ENCODE measurements at places on chromosomes 2 and 18.

DNA sequence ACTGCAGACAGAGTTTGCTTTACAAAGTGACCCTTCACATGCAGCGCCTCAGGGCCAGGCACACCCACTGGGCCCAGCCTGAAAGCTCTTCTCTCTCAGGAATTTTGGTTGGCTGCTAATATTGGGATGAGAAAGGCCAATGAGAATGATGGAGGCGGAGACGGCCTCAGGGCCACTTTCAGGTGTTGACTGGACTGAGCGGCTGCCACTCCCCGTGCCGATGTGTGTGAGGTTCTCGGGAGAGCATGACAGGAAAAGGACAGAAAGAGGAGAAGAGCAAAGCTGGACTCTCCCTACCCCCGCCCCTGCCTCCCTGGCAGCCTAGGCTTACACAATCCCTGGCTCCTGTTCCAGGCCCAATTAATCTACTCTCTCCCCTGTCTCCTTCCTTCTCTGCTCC lies 155.7 kb downstream of the CELF4 start:
- DNase-seq, result no peak

DNA sequence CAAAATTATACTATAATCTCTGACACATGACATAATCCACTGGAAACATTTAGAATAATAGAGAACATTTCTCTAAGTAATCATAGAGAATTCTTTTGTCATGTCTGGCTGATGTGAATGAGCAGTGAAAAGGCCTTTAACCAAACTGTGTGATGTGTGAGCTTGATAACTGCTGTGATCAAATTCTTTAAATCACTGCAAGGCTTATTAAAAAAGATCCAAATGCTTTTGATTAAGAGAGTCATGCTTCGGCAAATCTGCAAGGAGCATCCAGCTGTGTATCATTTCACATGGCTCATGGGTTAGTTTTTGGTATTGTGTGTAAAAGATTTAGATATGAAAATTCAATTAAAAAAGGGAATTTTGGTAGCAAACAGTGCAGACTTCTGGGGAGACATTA lies 58.6 kb upstream of the TFPI start:
- no peak for DNase-seq

DNA sequence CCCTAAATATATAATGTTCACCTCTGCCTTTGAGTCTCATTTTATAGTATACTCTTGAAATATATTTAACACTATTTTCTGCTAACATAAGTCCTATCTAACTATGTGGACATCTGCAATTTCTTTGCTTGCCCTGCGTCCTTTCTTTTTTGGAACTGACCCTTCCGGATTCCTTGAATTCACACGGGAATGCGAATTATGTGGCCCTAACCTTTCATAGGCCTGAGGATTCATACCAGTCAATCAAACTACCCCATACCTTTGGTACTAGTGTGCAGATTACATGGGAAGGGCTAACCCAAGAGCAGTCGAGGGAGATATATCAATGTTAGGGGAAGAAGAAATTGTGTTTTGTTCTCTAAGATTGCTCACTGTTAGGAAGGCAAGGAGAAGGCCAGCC lies 56.4 kb downstream of the NRXN1 start:
- no peak for DNase-seq

GRCh38 chr2:229153951-229154350 lies 117.1 kb downstream of the PID1 start:
- DNase-seq, result no peak

DNA sequence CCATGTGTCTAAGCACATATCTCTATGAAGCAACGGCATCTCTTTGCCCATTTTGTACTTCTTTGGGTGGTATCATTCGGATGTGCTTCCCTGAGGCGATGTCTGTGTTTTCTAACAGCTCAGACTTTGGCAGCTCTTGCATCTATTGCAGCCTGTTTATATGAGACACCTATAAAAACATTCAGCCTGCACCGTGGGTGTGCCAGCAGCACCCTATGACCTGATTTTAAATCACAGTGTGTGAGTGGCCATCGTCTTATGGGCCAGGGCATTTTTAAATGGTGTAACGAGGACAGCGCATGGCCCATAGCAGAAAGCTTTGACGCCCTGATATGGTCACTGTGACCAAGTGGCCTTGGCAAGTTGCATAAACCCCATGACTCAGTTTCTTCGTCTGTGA lies 12.9 kb downstream of the NPAS2 start:
- DNase-seq, result no peak

- no peak for DNase-seq
Observed at GRCh38 chr18:7746106-7746505, 179.0 kb downstream of the PTPRM start.

DNA sequence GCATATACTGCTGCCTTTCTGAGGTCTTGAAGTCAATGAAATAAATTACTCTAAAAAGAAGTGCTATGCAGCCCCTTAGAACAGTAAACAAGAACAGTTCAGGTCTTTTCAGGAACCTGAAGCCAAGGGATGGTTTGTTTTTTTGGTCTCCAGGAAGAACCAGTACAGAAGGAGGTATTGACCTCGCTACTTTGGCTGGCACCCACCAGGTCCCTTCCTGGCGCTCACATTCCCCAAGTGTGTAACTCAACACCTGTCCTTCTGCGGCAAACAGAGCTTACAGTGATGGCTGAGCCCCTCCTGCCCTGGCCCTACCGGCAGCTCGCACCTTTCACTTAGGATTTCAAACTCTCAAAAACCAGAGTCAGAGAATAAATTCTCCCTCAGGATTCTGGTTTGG lies 51.9 kb downstream of the SETBP1 start:
- DNase-seq, result no peak

GRCh38 chr2:239308661-239309397 lies 92.0 kb downstream of the HDAC4 start:
- DNase-seq, result no peak

GRCh38 chr2:16613539-16614011 lies 52.1 kb downstream of the CYRIA start:
- peak; percentile 37 for DNase-seq

GRCh38 chr2:122007577-122007976 lies 252.1 kb downstream of the TSN start:
- no peak for DNase-seq

- DNase-seq, result no peak
Observed at GRCh38 chr2:19337742-19338141, 20.7 kb downstream of the OSR1 start.

DNA sequence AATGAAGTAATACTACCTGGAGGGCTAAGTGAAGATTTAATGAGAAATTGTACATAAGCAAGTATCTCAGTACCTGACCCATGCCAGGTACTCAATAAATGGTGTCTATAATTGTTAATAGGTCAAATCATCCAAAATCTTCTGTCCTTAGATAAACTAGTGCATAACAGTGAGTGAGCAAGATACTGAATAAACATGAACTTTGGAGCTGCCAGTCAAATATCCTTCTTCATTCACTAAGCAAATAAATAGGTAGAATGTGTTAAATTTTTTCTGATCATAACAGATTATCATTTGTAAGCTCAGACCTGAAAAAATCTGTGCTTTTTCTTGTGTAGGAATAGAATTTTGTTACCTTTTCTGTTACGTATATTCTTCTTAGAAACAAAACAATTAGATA lies 39.6 kb downstream of the RAB3GAP1 start:
- DNase-seq, result no peak

GRCh38 chr2:25491003-25491696 lies 149.4 kb upstream of the DNMT3A start:
- DNase-seq, result no peak

DNA sequence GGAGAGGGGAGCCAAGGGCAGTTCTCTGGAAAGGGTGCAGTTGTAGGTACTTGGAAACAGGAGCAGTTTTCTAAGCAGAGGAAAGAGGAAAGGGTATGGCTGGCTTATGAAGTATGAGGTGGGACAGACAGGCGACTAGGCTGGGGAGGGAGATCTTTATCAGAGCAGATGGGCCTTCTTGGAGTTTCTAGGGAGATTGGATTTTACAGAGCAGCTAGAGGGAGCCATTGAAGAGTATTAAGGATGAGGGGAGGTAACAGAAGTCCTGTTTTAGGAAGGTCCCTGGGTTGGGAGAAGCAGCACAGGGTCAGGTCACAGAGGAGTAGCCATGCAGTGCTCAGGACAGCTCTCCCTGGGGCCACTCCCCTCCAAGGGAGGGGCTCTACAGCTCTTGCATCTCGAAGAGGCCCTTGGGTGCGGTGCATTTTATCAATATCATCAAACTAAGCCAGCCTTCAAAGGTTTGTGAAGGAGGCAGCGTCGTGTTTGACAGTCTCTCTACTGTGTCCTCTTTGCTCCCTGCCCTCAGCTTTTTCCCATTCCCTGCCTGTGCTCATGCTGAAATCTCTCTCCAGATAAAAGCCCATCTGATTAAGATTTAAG lies 154.3 kb downstream of the SETBP1 start:
- DNase-seq, result no peak

GRCh38 chr2:219426534-219427136 lies 8.0 kb upstream of the SPEG start:
- DNase-seq, result no peak

DNA sequence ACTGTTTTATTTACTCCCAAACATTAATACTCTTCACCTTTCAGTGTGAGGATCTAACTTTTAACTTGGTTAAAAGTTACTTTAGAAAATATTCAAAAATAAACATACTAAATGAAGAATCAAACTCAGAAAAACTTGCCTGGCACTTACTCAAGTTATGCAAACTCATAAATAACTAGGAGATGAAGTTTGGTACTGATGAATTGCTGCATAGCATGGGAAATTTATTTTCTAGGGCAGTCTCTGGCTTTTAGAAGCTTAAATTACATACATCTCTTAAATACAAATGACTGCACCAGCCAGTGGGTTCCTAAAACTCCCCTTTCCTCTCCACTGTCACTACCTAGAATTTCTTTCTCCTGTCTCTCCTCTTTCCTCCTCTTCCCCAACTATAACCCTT lies 46.7 kb upstream of the CREB1 start:
- DNase-seq, result no peak

DNA sequence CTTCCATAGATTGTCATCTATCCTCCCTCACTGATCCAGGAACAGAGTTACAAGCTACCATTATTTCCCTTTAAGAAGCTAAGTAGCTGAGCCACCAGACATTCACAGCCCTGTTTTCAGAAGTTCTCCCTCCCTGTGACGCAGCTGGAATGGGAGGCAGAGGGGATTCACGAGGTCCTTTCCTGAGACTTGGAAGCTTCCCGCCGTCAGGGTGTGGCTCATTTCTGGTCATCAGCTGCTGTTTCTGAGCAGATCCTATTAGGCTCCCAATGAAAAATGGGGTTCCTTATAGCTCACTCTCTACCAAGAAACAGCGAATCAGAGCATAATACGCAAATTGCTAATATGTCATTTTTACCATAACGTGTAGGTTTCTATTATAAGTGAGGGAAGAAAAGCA lies 559.3 kb upstream of the ID2 start:
- DNase-seq, result no peak

DNA sequence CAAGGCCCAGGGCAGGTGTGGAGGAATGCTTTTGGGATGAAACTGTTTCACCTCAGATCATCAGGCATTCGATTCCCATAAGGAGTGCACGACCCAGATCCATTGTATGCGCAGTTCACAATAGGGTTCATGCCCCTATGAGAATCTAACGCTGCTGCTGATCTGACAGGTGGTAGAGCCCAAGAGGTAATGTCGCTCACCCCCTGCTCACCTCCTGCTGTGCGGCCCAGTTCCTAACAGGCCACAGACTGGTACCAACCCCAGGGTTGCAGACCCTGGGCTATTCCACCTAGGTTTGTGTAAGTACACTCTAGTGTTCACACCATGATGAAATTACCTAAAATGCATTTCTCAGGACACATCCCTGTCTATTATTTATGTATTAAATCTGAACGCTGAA lies 72.5 kb downstream of the COPS8 start:
- no peak for DNase-seq

DNA sequence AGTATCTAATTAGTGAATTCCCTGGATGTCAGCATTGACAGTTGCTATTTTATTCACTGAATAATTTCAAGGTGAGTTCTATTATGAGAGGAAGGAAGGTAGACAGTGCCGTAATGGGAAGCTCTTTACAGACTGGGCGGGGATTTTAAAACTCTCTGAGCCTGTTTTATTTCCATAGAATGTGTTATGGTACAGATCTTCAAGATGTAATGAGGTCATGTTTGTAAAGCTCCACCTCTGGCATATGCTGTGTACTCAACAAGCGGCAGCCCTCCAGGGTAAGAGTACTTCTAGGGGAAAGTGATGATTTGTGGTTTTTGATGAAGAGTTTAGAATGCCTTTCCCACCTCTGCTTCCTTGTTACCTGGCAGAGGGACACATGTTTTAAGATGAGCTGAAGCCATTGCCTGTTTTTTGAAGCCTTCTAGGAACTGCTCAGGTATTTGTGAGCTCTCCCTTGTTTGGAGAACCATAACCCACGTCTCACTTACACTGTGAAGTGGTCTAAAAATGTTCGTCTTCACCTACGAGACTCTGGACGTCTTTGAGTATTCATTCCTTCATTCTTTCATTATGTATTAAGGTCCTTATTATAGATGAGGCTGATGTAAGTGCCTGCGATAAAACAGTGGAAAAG lies 251.2 kb downstream of the PTGR3 start:
- DNase-seq, result no peak

GRCh38 chr18:75213611-75214331 lies 3.2 kb downstream of the TSHZ1 start:
- DNase-seq, result no peak

- no peak for DNase-seq
Observed at GRCh38 chr2:178666458-178666857, 140.8 kb downstream of the TTN start.

DNA sequence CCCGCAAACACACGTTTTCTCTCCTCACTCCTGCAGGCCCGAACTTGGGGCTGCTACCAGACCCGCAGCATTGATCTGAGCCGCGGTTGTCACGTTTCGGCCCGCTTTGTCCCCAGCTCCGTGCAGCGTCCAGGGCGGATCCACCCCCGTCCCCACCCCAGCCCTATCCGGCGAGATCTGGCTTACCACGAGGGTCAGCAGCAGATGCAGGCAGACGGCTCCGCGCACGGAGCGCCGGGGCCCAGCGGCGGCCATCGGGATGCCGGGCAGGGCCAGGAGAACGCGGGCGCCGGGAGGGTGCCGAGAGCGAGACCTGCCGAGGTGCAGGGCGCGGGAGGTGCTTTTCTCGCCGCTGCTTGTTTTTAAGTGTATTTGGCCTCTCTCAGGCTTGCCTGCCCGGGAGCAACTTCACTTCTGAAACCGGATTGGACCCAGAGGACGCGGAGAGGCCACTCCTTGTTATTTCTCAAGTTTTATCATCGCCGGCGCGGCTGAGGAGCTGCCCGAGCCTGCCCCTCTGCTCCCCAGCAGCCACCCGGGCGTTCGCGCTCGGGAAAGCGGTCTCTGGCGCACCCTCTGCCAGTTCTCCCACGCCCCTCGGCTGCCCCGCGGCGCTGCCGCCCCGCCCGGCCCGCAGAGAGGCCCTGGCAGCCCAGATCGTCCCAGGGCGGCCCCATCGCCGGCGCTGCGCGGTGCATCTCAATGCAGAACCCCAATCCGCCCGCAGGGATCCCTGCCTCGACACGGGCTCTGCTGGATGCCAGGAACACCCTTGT lies at the start of gene DSC3:
Gene DSC3 (minus strand): TSS at position 337 of the 776 bp plus-strand sequence. CDS start 82 bp downstream, at position 255.
- no peak for DNase-seq

DNA sequence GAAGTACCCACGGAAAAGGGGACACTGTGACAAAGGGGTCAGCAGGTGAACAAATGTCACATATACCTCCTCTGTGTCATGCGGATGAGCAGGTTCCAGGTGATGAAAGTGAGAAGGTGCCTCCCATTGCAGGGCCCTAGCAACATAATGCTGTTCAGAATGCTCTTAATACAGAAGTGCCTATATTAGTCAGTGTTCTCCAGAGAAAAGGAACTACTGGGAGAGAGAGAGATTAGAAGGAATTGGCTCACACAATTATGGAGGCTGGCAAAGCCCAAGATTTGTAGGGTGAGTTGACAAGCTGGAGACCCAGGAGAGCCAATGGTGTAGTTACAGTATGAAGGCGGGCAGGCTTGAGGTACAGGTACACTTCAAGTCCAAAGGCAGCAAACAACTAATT lies 98.1 kb upstream of the CDC42EP3 start:
- DNase-seq, result no peak

GRCh38 chr2:222362336-222362735 lies 62.0 kb upstream of the SGPP2 start:
- no peak for DNase-seq
